Bronchial epithelial cell (primary cell): ENCODE measurements at places on chromosomes 7 and 10.

GRCh38 chr7:69208848-69209247 lies 389.4 kb upstream of the AUTS2 start:
- no peak for DNase-seq

DNA sequence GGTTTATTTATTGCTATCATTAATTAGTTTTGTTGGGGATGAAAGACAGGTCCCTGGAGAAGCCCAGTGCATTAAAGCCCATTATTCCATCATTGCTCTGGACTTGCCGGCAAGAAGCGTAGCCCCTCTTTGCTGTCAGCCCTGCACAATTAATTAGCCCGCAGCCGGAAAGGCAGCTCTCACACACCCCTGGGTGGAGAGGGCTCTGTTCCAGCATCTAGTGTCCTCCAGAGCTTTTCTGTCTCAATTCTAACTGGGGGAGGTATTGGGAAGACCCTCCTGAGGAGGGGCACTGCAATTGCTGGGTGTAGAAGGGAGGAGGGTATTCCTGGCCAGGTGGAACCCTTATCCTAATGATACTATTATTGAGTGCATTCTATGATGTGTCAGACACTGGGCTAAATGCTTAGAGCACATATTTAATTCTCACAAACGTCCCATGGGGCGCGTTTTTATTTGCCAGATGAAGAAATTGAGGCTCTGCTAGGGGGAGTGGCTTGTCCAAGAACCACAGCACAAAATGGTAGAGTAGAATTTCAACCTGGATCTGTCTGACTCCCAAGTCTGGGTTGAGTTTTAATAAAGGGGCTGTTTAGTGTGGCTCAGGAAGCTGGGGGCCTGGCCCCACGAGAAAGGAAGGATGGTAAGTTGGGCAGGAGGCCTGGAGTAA lies 148.1 kb upstream of the PCBD1 start:
- no peak for DNase-seq

- no peak for DNase-seq
These were observed 4.8 kb downstream of the INA start for GRCh38 chr10:103281753-103282152.

GRCh38 chr10:30386801-30387588 lies 37.9 kb upstream of the MTPAP start:
- peak; percentile 41 for DNase-seq

DNA sequence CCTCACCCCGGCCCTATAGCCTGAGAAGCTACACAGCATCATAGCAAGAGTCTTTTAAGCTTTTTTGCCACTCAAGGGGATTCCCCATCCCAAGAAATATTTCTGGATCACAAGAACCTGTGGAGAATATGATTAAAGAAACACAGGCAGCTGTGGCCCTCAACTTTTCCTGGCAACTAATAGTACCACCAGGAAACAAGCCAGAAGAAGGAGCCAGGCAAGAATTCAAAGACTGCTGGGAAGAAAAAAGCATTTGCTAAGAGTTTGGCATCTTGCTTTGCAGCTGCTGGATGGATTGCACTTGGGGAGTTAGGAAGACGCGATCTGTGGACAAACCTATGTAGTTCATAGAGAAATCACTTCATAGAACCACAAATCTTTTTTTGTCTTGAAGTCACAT lies 437.8 kb downstream of the PLXDC2 start:
- DNase-seq = no peak

DNA sequence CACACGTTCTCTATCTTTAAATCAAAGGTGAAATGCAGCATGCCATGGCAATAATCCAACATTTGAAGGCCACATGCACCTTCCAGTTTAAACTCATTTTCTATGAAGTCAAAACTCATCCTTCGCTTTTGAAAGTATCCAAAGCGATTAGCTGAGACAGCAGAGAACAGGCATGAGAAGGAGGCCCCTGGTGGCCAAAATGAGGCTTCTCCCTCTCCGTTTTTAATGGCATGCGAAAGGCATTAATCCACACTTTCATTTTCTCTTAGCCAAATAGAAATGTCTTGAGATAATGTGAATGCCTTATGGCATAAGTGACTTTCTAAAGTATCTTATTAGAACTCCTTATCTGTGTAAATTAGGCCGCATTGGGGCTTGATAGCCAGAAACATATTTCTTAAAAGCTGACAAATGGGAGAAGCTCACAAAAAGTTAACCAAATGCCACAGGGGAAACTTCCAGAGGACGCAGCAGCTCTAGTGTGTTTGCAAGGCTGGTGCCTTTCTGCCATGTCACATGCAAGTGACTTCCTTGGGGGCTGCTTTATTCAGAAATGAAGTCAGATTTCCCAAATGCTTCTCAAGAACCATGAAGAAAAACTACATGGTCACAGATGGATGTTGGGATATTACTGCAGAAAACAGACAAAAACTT lies 1189.6 kb downstream of the SORCS1 start:
- DNase-seq = no peak
